ENCODE measurements at places on chromosomes 4 and X. TPM values are rescaled to one million over a fixed set of nuclear protein-coding genes. Genes with fewer than 3 reads are reported as not detected.

IDH3G gene
- total RNA-seq, result 46.9 TPM

EREG gene
- total RNA-seq, result not detected

BEX5 gene
- 0.42 TPM for total RNA-seq

FRMPD4 gene
- total RNA-seq, result 0.22 TPM

MAGIX gene
- 3.5 TPM for total RNA-seq

SMIM31 gene
- not detected for total RNA-seq

MAGEA2 gene
- total RNA-seq, result not detected

CPE gene
- total RNA-seq, result 269 TPM

SSX1 gene
- not detected for total RNA-seq

REPS2 gene
- total RNA-seq, result 2.2 TPM

COL4A6 gene
- 4.5 TPM for total RNA-seq

CXorf51B gene
- not detected for total RNA-seq

PRSS12 gene
- 15.3 TPM for total RNA-seq

LRCH2 gene
- 10.5 TPM for total RNA-seq

GRCh38 chr4:89031272-89031671, 25.7 kb downstream of the FAM13A start:
- H3K27ac ChIP-seq, result no peak overlapping the region
- no peak overlapping the region for H3K4me3 ChIP-seq
- DNase-seq, result no peak
- H3K27me3 ChIP-seq, result no peaks in the 10 kb centered on the region

GRCh38 chr4:3407171-3407771, 34.5 kb upstream of the HGFAC start:
- H3K4me3 ChIP-seq, result no peak overlapping the region
- H3K27me3 ChIP-seq, result no peaks in the 10 kb centered on the region
- H3K36me3 ChIP-seq, result peaks cover 4% of the 10 kb centered on the region
- DNase-seq, result peak; percentile 54
- peaks cover 20% of the 10 kb centered on the region for H3K4me1 ChIP-seq

GRCh38 chr4:3066836-3067400, 7.4 kb downstream of the HTT-AS start:
- H3K27ac ChIP-seq, result no peak overlapping the region
- peaks cover 2% of the 10 kb centered on the region for H3K36me3 ChIP-seq
- no peaks in the 10 kb centered on the region for H3K4me1 ChIP-seq
- peaks cover 9% of the 10 kb centered on the region for H3K27me3 ChIP-seq
- no peak for DNase-seq

- no peak overlapping the region for H3K27ac ChIP-seq
- DNase-seq, result no peak
- peaks cover 4% of the 10 kb centered on the region for H3K4me1 ChIP-seq
- no peak overlapping the region for H3K4me3 ChIP-seq
- no peaks in the 10 kb centered on the region for H3K36me3 ChIP-seq
- no peaks in the 10 kb centered on the region for H3K27me3 ChIP-seq
Measured at GRCh38 chr4:58776627-58777026, 1666.4 kb upstream of the IGFBP7 start.

- no peaks in the 10 kb centered on the region for H3K27me3 ChIP-seq
- peaks cover 4% of the 10 kb centered on the region for H3K36me3 ChIP-seq
- H3K4me3 ChIP-seq, result no peak overlapping the region
- peaks cover 4% of the 10 kb centered on the region for H3K4me1 ChIP-seq
- no peak overlapping the region for H3K27ac ChIP-seq
- no peak for DNase-seq
Measured at GRCh38 chr4:101707596-101707995, 82.9 kb upstream of the BANK1 start.

DNA sequence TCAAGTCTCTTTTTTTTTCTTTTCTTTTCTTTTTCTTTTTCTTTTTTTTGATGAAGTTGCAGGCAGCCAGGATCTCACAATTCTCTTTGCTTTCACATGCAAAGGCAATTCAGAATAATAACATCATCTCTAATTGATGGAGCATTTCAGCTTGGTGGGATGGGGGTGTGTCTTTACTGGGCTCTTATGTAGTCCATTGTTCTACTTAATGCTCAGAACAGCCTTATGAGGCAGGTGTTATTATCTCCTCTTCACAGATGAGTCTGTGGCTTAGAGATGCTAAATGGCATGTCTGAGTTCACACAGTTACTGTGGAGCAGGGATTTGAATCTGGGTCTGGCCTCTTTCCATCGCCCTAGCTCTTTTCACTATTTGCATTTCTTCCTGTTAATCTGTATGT, 70.2 kb downstream of the TRPC5 start:
- H3K4me3 ChIP-seq, result no peak overlapping the region
- no peaks in the 10 kb centered on the region for H3K36me3 ChIP-seq
- no peaks in the 10 kb centered on the region for H3K27me3 ChIP-seq
- no peak overlapping the region for H3K27ac ChIP-seq
- DNase-seq, result no peak

DNA sequence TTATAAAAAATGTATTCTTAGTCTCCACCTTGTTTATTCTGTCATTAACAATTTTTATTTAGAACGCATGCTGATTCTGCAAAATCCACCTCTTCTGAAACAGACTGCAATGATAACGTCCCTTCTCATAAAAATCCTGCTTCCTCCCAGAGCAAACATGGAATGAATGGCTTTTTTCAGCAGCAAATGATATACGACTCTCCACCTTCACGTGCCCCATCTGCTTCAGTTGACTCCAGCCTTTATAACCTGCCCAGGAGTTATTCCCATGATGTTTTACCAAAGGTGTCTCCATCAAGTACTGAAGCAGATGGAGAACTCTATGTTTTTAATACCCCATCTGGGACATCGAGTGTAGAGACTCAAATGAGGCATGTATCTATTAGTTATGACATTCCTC, 75.6 kb upstream of the SMARCA5 start:
- DNase-seq, result no peak
- H3K36me3 ChIP-seq, result peaks cover 34% of the 10 kb centered on the region
- no peaks in the 10 kb centered on the region for H3K27me3 ChIP-seq
- no peak overlapping the region for H3K4me3 ChIP-seq

DNA sequence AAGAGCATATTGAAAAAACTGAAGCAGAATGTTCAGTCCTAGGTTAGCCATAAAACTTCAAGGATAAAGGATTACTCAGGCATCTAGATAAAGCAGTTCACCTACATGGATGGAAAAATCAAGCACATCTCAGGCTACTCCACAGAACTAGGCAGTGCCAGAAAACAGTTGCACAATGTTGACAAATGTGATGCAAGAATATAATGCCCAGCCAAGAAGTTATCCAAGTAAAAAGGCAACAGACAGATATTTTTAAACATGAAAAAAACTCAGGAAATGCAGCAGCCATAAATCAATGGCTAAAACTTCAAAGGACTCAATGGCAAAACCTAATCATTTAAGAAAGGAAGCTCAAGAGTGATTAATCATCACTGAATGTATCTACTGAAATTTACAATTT, 456.0 kb upstream of the FAM241A start:
- DNase-seq, result no peak
- H3K4me1 ChIP-seq, result no peaks in the 10 kb centered on the region
- no peak overlapping the region for H3K4me3 ChIP-seq
- H3K36me3 ChIP-seq, result no peaks in the 10 kb centered on the region

- no peak for DNase-seq
- peak overlapping the region; percentile 66 for H3K27ac ChIP-seq
- no peaks in the 10 kb centered on the region for H3K27me3 ChIP-seq
- H3K4me1 ChIP-seq, result peaks cover 29% of the 10 kb centered on the region
- no peak overlapping the region for H3K4me3 ChIP-seq
Measured at GRCh38 chr4:182179105-182179504, 64.1 kb upstream of the TENM3 start.

GRCh38 chr4:4216648-4217047, 10.1 kb downstream of the OTOP1 start:
- no peak for DNase-seq
- H3K4me3 ChIP-seq, result no peak overlapping the region

- H3K4me1 ChIP-seq, result peaks cover 14% of the 10 kb centered on the region
- no peak for DNase-seq
- H3K27ac ChIP-seq, result no peak overlapping the region
- no peaks in the 10 kb centered on the region for H3K36me3 ChIP-seq
- H3K27me3 ChIP-seq, result no peaks in the 10 kb centered on the region
Measured at GRCh38 chrX:65537229-65537628, 2.6 kb upstream of the LAS1L start.

- no peaks in the 10 kb centered on the region for H3K27me3 ChIP-seq
- peaks cover 3% of the 10 kb centered on the region for H3K4me1 ChIP-seq
- no peak overlapping the region for H3K27ac ChIP-seq
Measured at GRCh38 chr4:95255396-95256107, 293.2 kb downstream of the UNC5C start.

GRCh38 chrX:153487590-153488071, 7.1 kb upstream of the BGN start:
- peak overlapping the region; percentile 31 for H3K4me3 ChIP-seq
- H3K27ac ChIP-seq, result peak overlapping the region; percentile 87
- H3K36me3 ChIP-seq, result no peaks in the 10 kb centered on the region

- no peaks in the 10 kb centered on the region for H3K4me1 ChIP-seq
- no peak overlapping the region for H3K4me3 ChIP-seq
- H3K27ac ChIP-seq, result no peak overlapping the region
- DNase-seq, result no peak
- peaks cover 16% of the 10 kb centered on the region for H3K27me3 ChIP-seq
Measured at GRCh38 chr4:600166-600565, 24.1 kb upstream of the TMEM271 start.

DNA sequence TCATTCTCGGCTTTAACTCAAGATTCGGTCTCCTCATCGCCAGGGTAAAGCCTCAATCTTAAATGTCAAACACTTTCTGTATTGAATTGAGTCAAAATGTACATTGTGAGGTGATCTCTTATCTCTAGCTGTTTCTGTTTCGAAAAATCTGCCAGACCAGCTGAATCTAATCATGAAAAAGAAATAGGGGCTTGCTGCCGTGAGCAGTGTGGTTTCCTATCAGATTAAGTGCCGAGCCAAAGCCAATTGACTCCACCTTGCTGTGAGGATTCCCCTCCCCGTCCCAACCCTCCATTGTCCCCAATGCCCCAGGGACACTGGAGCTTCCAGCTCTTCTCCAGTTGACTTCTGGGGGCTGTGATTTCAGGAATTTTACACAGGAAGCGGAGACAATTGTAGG, 12.5 kb upstream of the CRLF2 start:
- peak; percentile 11 for DNase-seq
- no peak overlapping the region for H3K4me3 ChIP-seq
- peaks cover 2% of the 10 kb centered on the region for H3K27me3 ChIP-seq
- H3K4me1 ChIP-seq, result no peaks in the 10 kb centered on the region
- no peak overlapping the region for H3K27ac ChIP-seq

- no peak for DNase-seq
- H3K4me1 ChIP-seq, result peaks cover 22% of the 10 kb centered on the region
- peaks cover 4% of the 10 kb centered on the region for H3K36me3 ChIP-seq
- peaks cover 16% of the 10 kb centered on the region for H3K27me3 ChIP-seq
Measured at GRCh38 chr4:24802648-24803047, 7.3 kb downstream of the SOD3 start.

- H3K36me3 ChIP-seq, result peaks cover 19% of the 10 kb centered on the region
- H3K4me1 ChIP-seq, result peaks cover 13% of the 10 kb centered on the region
- H3K27ac ChIP-seq, result peak overlapping the region; percentile 85
- no peak for DNase-seq
- H3K27me3 ChIP-seq, result no peaks in the 10 kb centered on the region
- no peak overlapping the region for H3K4me3 ChIP-seq
Measured at GRCh38 chr4:185524888-185525863, 10.1 kb downstream of the PDLIM3 start.

GRCh38 chrX:11351375-11352295, 58.4 kb downstream of the AMELX start:
- H3K4me3 ChIP-seq, result no peak overlapping the region
- no peak for DNase-seq
- peaks cover 6% of the 10 kb centered on the region for H3K4me1 ChIP-seq
- peak overlapping the region; percentile 76 for H3K27ac ChIP-seq
- H3K36me3 ChIP-seq, result no peaks in the 10 kb centered on the region

DNA sequence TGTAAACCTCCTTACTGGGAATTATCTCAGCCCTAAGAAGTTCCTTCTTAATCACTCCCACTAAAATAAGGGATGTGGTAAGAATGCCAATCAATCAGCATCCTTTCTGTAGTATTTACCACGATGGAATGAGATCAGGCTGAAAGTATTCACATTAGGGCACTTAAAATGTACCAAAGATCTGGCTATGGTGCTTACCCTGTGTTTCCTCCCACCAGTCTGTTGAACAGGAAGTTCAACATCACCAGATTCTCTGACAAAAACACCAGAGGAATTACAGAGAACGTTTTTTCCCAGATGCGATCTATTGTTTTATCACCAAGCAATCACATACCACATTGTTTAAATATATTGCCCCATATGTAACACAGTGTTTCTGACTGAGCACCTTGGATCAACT, 2.1 kb upstream of the CLCN3 start:
- no peaks in the 10 kb centered on the region for H3K36me3 ChIP-seq
- DNase-seq, result no peak
- no peak overlapping the region for H3K27ac ChIP-seq
- no peak overlapping the region for H3K4me3 ChIP-seq
- H3K4me1 ChIP-seq, result peaks cover 35% of the 10 kb centered on the region
- no peaks in the 10 kb centered on the region for H3K27me3 ChIP-seq

DNA sequence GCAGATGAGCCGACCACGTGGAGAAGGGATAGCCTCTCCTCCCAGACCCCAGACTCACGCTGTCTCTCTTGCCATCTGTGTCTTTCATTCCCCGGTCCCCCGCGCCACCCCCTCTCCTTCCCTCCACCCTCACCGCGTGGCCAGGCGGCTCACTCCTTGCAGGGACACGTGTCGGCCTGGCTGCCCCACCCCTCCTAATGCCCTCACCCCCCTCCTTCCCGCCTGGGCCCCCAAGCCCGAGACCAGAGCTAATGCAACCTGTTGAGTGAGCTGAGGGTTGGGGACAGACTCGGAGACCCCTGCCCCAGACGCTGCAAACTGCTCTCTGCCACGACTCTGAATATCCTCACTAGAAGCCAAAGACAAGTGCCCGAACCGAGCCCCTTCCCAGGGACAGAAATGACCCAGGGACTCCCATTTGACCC, 1.8 kb downstream of the SLC38A5 start:
- H3K27me3 ChIP-seq, result no peaks in the 10 kb centered on the region
- H3K27ac ChIP-seq, result no peak overlapping the region
- peaks cover 23% of the 10 kb centered on the region for H3K4me1 ChIP-seq
- peak overlapping the region; percentile 47 for H3K4me3 ChIP-seq
- no peak for DNase-seq

DNA sequence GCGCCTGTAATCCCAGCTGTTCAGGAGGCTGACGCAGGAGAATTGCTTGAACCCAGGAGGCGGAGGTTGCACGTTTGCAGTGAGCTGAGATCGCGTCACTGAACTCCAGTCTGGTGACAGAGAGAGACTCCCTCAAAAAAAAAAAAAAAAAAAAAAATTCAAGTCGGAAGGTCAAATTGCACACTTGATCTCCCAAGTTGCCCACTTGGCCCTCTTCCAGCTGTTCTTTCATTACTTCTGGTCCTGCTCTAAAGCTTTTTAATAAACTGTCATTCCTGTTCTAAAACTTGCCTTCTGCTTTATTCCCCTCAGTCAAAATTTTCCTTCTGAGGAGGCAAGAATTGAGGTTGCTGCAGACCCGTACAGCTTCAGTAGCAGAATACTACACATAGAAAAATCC, 2358.0 kb downstream of the ARAP2 start:
- no peak for DNase-seq
- H3K36me3 ChIP-seq, result no peaks in the 10 kb centered on the region
- no peak overlapping the region for H3K27ac ChIP-seq

Data from chondrocyte (in vitro differentiated cells).